ENCODE measurements at places on chromosomes 7 and 10.

GRCh38 chr10:11586170-11586569, 25.3 kb downstream of the USP6NL start:
- DNase-seq: no peak

- DNase-seq: no peak
These were observed 179.8 kb upstream of the PFKP start for GRCh38 chr10:2887391-2888070.

GRCh38 chr10:7505196-7505595, 94.4 kb upstream of the SFMBT2 start:
- DNase-seq: no peak

DNA sequence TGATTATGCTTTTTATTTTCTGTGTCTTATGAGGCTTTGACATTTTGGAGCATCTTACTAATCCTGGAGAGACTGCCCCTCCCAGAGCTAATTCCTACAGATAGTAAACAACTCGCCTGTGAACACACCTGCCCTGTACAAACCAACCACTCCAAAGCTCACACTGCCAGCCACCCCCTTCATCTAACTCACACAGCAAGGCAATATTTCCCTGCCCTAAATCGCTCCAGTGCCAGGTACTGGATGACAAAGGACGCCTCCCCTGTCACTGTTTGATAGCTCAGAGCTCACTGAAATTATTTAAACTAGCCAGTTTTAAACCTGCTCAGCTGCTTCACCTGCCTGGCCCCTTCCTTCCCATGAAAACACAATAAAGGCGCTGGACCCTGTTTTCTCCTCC, 535.1 kb upstream of the CELF2 start:
- DNase-seq: no peak

- no peak for DNase-seq
These were observed 6.3 kb downstream of the CFAP69 start for GRCh38 chr7:90251304-90251635.

DNA sequence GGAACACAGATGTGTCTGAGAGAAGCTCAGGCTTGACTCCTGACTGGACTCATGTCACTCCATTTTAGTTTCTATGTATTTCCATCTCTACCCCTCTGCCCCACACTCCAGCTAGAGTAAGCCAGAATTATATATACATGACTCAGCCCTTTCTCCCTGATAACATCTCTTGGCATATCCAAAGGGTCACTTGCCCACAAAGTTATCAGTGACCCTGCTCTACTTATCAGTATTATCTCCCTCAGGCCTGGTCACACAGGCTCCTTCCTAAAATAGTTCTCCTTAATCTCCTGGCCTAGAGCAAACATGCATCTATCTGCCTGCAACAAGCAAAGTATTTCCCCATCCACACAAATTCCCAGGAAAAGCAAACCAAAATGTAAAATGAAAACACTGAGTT, 598.3 kb downstream of the SUGCT start:
- no peak for DNase-seq

GRCh38 chr10:120953897-120954296, 102.7 kb downstream of the WDR11 start:
- DNase-seq: no peak

DNA sequence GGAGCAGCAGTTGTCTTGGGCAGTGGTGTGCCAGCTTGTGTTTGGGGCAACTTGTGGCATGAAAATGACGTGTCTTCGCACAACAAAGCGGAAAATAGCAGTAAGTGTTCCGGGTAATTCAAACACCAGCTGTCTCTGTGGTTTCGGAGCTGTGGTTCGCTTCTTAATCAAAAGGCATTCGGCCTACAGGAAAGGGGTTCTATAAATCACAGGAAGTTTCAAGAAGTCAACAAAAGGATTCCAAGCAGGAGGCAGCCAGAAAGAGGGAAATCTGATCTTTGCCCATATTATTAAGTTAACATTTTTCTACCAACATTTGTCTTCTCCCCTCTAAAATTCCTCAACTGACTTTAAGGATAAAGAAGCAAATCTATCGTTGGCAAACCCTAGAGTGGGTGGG, 353.4 kb downstream of the FGFR2 start:
- no peak for DNase-seq

DNA sequence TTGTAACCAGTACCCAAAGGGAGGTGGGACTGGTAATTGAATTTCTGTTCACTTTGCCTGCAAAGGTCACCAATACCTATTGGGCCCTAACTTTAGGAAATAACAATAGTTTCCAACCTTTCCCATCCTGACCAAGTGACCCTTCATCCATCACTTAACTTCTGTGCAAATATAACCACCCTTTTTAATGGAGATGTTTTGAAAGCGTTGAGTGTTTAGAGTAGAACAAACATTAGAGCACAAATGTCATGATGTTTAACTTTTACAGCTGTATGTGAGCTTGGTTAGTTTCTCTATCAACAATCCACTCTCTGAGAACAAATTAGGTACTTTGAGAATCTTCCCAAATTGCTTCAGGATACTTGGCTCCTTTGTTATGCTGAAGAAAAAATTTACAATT, 66.4 kb downstream of the MET start:
- DNase-seq: no peak

- DNase-seq: no peak
These were observed 56.6 kb upstream of the ANK3 start for GRCh38 chr10:60446070-60446833.

DNA sequence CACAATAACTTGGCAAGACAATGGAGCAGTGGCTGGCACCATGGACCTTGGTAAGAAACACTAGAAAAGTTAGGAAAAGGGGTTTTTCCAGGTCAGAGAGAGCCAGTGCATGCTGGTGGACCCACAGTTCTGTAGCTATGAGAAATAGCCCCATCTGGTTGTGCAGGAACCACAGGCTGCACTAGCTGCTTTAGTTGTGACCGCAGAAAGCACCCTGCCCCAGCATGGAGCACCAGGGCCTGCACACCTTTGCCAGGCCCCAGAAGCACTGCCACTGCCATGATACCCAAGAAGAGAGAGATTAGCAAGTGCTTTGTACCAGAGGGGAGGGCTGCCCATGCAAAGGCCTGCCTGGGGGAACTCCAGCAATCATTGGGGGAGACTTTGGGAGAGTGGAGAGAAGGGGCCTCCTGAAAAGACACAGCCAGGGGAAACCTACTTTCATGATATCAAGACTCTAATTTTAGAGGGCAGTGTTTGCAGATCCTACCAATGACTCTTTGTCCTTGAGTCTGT, 256.1 kb upstream of the C7orf33 start:
- no peak for DNase-seq

- DNase-seq: no peak
These were observed 292.5 kb upstream of the ZNF32 start for GRCh38 chr10:43940898-43941837.

GRCh38 chr10:105974803-105975456, 1189.6 kb downstream of the SORCS1 start:
- DNase-seq: no peak

DNA sequence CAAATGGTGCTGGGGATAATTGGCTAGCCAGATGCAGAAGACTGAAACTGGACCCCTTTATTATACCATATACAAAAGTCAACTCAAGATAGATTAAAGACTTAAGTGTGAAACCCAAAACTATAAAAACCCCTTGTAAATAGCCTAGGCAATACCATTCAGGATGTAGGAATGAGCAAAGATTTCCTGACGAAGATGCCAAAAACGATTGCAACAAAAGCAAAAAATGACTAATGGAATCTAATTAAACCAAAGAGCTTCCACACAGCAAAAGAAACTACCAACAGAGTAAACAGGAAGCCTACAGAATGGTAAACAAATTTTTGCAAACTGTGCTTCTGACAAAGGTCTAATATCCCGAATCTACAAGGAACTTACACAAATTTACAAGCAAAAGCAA, 30.9 kb upstream of the PLXDC2 start:
- DNase-seq: no peak

DNA sequence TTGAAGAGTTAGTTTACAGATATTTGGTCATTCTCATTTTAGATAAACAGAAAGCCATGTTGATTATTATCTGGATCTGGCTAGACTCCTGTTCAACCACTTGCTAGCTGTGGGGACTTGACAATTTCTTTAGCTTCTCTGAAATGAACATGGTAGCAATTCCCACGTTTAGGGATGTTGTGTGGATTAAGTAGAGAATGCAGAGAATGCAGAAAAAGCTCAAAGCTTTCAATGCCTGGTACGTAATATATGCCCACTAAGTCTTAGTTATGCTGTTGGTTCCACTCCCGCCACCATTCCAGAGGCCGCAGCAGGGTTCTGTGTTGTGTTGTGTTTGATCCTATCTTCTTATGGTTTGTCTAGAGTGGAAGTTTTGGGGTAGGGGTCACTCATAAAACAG, 39.2 kb upstream of the RPA3 start:
- no peak for DNase-seq

DNA sequence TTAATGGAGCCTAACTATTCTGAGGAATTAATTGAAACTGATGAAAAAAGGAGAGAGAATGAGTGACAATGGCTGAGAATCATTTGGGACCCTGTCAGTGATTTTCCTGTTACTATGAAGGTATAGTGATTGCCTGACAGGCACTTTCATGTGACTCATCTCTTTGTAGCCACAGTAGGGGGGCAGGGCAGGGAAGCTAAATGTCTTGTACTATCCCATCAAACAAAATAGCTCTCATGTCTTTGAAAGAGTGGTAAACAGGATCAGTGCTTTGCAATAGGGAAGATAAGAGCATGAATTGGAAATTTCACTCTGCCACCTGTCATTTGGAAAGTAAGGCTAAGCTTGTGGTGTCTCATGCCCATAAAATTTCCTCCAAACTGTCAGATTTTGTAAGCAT, 94.5 kb upstream of the GSDME start:
- no peak for DNase-seq

DNA sequence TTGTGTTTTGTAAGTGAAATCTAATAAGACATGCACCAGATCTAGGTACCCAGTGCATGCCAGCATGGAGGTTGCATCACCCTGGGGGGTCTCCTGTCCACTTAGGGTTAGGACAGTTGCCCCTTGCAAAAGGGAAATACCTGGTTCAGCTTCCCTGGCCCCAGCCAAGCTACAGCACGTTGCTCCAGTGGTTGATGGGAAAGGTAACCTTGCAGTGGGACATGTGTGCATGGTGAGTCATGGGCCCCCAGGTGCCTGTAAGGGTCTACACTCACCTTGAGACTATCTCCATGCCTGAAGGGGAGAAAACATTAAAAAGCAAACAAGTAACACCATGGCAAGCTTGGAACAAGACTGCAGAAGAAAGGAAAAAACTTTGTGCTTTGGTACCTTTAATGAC, 143.9 kb downstream of the LSM5 start:
- no peak for DNase-seq

DNA sequence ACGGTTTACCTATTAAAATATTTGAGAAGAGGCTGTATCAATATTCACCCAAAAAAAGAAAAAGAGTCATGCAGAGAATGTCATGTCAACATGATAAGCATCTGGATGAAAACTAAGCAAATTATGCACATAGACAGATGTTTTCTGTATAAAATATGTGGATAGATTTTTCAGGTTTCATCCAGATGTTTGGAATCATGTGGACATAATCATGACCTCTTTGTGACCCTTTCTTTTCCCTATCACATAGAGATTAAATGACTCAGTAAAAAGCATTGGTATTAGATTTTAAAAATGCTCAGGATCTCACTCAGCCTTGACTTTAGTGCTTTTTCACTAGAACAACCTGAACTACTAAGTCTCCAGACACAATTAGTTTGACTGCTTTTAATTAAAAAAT, 90.0 kb downstream of the FOXP2 start:
- DNase-seq: no peak

DNA sequence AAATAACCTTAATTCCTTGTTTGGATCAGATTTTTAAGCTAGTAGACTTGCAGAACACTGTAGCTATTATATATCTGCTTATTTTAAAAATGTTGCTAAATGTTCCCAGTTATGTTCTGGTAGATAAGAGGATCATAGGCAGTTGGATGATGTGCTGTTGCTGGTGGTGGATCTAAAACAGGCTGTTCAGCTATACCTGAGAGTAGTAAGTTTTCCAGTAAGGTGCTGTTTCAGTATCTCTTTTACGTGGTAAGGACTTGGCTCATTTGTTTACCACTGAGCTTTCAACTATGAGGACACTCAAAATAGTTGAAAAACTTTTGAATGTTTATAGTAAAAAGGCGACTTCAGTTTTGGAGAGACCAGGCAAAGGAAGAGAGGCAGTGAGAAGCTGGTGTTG, 180.9 kb downstream of the CDK14 start:
- no peak for DNase-seq

DNA sequence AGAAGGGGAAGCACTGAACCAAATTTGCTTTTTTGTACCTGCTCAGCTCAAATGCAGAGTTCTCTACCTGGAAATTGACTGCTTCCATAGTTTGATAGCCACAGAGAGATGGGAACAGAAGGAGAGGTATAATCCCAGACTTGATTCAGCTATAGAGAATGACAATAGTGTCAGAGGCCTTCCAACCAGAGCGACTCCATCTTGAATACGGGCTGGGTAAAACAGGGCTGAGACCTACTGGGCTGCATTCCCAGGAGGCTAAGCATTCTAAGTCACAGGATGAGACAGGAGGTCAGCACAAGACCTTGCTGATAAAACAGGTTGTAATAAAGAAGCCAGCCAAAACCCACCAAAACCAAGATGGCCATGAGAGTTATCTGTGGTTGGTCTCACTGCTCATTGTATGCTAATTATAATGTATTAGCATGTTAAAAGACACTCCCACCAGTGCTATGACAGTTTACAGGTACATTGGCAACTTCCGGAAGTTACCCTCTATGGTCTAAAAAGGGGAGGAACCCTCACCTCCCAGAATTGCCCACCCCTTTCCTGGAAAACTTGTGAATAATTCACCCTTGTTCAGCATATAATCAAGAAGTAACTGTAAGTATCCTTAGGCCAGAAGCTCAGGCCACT, 42.7 kb upstream of the ATRNL1 start:
- DNase-seq: no peak

DNA sequence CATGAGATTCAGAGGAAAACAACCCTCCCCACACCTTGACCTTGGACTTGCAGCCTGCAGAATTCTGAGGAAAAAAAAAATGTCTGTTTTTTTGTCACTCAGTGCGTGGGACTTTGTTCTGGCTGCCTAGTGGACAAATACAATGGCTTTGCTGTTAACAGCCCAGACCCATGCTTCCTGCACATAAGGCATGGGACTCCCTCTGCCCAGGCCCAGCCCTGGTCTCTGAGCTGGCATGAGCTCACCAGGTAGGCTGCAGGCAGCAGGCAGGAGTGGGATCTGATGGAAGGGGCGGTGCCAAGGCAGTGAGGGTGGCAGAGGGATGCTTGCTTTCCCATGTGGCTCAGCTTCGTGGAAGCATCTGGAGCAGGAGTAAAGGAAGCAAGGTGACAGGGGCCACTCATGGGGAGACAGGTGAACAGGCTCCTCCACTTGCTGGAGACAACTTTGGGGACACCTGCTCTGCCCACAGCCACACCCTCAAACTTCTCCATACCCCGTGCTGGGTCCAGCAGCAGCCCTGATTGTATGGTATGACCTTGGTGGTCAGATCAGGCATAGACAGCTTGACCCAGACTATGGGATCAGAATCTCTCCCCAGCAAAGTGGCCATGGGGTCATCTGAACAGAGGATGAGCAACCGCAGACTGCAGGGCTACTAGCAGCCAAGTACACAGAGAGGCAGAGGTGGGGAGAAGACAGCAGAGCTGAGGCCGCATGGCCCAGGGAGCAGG, 27.0 kb downstream of the ANXA8 start:
- DNase-seq: no peak

Data from NCI-H1436 (cell line).